ENCODE measurements at places on chromosomes 5 and 9. TPM values are rescaled to one million over a fixed set of nuclear protein-coding genes. Genes with fewer than 3 reads are reported as not detected.

SARDH gene
- total RNA-seq = 0.38 TPM

SLC27A6 gene
- total RNA-seq = not detected

PCDHGC4 gene
- not detected for total RNA-seq

FRMPD1 gene
- total RNA-seq = not detected

FST gene
- total RNA-seq = 0.49 TPM

AGXT2 gene
- total RNA-seq = not detected

SLC24A2 gene
- not detected for total RNA-seq

MYMK gene
- not detected for total RNA-seq

C9orf50 gene
- not detected for total RNA-seq

ANKDD1B gene
- total RNA-seq = not detected

- DNase-seq = no peak
These were observed 31.3 kb downstream of the AGXT2 start for GRCh38 chr5:35016174-35017051.

- DNase-seq = no peak
These were observed 95.3 kb upstream of the VLDLR start for GRCh38 chr9:2526071-2526828.

- no peak for DNase-seq
These were observed 342.4 kb upstream of the GRIA1 start for GRCh38 chr5:153147891-153148623.

- no peak for DNase-seq
These were observed 67.8 kb downstream of the MAN2A1 start for GRCh38 chr5:109757490-109757889.

DNA sequence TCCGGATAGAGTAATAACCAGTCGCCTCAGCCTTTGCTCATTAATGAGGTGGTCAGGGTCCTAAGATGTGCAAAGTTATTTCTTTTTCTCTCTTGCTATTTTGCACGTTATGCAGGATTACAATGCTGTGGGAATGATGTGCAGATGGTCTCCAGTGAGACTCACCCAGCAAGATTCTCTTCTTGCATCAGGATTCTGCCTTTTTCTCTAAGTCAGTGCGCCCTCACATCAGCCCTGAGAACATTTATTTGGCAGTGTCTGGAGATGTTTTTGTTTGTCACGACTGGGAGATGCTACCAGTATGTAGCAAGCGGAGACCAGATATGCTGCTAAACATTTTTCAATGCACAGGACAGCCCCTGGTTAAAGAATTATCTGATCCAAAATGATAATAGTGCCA lies 280.3 kb upstream of the WWC1 start:
- no peak for DNase-seq

DNA sequence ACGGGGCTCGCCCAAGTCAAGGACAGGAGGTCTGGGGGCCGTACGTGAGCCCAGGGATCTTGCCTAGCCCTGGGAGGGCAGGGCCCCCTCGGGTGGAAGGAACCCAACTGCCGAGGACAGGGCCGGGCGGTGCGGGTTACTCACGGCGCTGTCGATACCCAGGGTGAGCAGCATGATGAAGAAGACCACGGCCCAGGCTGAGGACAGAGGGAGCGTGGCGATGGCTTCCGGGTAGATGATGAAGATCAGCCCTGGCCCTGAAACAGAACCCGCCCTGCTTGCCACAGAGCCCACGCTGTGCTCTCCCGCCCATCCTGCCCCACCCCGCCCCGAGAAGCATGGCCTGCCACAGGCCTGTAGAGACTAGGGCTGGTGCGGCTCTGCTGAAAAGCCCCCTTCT lies 34.1 kb downstream of the SLC6A3 start:
- no peak for DNase-seq

DNA sequence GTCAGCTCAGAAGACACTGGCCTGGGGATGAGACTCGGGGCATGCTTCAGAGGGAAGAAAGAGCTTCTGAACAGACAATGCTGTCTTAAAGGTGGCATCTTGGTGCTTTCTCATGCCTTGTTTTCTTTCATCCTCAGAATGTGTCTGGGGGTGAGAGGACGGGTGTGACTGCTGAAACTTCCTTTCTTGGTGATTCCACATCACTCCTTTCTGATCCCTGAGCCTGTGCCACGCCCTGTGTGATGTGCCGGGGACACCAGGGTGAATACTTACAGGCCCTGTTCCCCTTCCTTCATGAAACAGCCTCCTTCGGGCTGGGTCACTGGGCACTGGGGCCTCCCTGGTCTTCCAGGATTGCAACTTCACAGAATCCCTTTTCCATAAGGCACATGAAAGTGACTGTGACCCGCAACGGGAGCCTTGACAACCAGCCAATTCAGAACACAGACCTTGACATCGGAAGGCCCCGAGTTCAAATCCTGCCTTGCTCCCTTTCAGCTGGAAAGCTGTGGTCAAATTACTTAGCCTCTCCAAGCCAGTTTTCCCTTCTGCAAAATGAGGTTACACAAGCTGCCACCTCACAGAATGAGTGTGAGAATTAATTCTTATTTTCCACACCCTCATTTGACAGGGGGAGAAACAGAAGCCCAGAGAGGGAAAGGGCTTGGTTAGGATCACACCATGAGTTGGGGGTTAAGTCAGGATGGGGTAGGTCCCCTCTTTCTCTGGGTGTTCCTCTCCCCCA lies 44.1 kb upstream of the IL17B start:
- no peak for DNase-seq

DNA sequence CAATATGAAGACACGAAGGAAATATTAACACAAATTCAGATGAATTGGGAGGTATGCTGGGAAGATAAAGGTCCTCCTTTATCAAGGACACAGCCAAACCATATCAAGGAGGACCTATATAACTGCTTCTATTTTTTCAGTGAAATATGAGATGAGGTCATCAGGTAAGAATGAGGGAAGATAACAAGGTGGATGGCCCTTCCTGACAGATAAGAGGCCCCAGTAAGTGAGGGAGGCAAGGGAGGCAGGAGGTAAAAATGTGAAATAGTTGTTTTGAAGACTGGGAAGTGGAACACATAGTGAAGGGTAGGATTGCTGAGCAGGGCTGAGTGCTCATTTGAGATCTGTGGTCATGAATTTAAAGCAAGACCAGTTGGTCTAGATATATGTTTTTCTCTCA lies 60.0 kb upstream of the FOXE1 start:
- no peak for DNase-seq

GRCh38 chr9:18343784-18344183 lies 130.2 kb upstream of the ADAMTSL1 start:
- DNase-seq = no peak

DNA sequence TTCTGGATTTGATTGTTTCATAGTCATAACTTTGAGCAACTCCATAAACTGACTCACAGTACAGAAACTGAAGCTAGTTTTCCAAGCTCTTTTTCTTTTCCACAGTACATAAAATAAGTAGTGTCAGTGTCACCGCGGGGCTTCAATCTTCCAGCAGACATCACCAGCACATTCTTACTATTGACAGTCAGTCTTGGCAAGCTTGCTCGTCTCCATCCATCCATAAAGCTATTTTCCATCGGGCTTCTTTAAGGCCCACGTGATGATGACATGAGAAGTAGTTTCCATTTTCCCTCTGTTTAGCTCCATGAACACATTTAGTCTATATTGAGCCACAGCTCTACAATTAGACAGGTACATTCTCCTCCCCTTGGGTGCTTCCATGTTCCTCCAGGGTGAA lies 443.4 kb downstream of the KDM4C start:
- no peak for DNase-seq

DNA sequence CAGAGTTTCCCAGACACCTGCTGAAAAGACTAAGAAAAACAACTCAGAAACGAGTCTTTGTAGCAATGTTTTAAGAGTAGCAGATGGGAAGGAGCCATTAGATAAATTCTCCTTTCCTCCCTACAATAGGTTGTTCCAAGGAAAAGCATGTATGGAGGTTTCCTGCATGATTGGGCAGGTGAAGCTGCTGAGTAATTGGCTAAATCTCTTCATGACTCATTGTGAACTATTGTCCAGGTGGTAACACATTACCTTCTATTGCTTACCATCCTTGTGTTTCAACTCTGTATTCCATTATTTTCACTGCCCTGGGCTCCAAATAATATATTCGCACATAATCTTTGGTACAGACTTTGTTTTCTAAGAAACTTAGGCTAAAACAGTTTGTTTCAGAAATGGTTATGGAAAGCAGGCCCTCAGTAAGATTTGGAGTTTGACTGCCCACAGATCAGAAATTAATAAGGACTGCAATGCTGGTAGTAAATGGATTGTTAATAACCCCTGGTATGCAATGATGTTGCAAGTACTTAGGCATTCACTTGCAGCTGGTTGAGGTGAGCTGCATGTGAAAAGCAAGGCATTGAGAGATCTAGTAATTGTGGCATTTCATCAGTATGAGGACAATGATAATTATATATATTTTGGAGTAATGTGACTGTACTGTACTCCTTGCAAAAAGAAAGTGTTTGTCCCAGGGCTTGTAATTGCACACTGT lies 281.4 kb upstream of the VLDLR start:
- DNase-seq = no peak

DNA sequence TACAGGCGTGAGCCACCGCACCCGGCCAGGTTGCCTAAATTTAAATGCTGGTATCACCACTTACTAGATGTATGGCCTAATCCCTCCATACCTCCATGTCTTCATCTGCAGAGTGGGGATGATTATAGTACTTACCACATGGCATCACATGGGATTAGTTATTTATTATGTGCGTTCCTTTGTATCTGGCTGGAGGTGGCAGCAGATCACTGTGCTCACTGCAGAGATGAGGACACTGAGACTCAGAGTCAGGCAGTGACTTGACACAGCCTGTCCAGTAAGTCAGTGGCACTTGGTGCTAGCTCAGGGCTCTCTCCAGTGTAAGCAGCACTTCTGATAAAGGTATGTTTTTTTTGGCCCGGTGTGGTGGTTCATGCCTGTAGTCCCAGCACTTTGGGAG lies 38.4 kb upstream of the HAND1 start:
- DNase-seq = no peak

DNA sequence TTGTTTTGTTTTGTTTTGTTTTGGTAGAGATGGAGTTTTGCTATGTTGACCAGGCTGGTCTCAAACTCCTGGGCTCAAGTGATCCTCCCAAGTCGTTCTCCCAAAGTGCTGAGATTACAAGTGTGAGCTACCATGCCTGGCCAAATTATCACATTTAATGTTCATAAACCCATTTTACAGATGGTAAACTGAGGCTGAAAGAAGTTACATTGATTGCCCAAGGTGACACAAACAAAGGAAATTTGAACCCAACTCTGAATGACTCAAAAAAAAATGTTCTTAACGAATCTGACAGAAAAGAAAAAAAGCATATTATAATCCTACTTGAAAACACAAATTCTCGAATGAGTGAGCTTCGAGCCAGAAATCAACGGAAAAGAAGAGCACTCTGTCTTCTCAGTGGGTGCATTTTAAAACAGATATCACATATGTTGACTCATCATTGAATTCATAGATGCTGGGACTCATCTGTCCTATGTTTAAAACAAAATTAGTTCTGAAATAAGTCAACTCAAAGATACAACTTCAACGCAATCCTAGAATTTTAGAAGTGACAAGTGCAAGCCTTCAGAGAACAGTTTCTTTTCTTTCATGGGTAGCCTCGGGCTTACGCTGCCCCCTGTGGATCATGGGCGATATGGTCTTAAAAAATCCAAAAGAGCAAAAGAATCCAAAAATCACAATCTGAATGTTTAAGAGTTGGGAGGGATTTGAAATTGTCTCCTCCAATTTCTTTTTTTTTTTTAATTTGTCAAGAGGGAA lies 28.4 kb downstream of the TIMD4 start:
- DNase-seq = peak; percentile 80

Data from activated CD8-positive, alpha-beta memory T cell treated with anti-CD3 and anti-CD28 coated beads, Interleukin-2, amount 10 ng/mL, durations not matched to agents 7 days and 5 days (primary cell).